ENCODE measurements at places on chromosomes 7 and 10.

DNA sequence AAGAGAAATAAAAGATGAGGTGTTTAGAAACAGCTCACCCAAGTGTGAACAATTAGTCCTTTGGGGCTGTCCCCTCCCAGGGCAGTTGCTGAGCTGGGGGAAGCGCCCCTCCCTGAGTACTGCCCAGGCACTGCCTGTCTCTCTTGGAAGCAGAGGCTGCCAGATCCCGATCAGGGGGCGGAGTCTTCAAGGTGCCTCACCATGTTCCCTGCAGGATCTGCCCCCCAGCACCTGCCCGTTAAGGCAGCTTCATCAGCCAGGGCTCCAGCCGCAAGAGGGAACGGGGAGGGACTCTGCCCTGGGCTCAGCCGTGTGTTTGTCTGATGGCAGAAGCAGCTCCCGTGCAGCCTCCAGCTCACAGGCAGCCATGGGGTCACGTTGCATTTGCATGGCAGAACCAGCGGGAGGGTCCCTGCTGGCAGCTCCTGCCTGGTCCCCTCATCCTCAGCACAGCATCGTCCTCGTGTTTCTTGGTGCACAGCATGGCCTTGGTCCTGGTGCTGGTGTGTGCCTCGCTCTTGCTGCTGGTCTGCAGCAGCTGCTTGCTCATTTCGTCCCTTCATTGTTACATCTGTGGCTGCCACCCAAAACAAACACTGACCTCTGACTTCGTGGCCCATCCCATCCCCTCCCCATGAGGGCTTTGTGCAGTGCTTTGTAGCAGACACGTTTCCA lies 10.7 kb upstream of the DPYSL4 start:
- no peak for DNase-seq

GRCh38 chr7:15561835-15562234 lies at the start of gene AGMO:
TSS of gene AGMO (minus strand) at chr7:15562015.
- no peak for DNase-seq

DNA sequence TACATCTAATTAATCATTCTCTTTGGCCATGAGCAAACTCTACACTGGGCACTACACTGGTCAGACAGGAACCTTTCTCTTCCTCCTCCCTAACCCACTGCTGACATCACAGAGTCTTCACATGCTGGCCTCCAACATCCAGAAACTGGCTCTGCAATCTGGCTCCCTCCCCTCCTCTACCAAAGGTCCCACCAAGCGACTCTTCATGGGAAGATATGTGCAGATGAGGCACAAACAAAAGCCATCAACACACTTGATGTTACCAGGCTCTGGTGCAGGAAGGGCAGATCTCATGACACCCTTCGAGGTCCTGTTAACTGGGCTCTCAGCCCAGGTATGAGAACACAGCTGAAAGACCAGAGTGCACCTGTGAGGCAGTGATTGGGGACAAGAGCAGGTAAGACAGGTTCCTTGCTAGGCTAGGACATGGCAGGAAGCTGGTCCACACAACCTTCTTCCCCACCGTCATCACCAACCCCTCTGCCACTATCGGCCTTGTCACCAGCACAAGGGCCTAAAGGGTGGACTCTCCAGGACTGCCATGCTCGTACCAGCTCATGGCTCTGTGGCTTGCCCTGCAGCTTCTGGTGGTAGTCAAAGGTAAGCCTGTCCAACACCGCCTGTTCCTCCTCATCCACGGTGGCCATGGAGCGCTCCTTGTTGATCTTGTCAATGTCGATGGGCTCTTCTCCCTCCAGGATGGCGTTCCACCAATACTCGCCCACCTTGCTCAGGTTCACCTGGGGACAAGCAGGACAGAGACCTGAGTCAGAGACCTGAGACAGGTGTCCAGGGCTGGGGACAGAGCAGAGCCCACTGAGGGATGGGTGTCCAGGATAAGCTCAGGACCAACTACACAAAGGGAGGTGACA lies 66.6 kb upstream of the CAMK2B start:
- no peak for DNase-seq

- DNase-seq = no peak
Observed at GRCh38 chr7:7687800-7688199, 30.6 kb downstream of the RPA3 start.

DNA sequence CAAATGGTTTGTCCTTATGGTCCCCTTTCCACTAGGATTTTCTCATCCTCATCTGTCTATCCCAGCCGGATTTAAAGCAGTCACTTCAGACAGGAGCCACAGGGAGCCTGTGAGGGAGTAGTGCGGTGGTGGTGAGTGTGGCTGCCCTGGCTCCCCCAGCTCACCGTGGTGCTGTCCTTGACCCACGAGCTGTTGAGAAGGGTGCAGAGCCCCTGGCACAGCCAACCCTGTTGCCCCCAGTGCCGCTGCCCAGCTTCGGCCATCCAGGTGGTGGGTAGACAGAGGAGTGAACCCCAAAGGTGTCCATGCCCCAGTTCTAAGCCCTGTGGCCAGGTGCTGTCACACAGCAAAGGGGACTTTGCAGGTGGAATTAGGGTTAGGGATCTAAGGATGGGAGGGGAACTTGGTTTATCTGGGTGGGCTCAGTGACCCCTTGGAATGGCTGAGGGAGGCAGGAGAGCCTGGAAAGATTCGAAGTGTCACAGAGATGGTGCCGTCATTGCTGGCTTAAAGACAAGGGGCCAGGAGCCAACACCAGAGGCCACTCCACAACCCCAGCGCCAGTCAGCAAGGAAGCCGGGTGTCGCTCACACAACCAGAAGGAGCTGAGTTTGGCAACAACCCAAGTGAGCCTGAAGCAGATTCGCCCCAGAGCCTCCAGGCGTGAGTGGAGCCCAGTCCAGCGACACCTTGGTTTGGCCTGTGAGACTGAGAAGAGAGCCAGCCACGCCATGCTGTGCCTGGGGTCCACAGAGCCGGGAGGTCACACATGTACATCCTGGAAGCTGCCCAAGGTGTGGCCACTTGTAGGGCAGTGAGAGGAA lies 142.4 kb downstream of the ADCY1 start:
- DNase-seq = no peak

- no peak for DNase-seq
Observed at GRCh38 chr10:115624448-115624847, 531.3 kb downstream of the ATRNL1 start.

GRCh38 chr10:63889803-63890202 lies 368.6 kb downstream of the REEP3 start:
- no peak for DNase-seq

GRCh38 chr10:62985807-62986600 lies 147.1 kb upstream of the NRBF2 start:
- DNase-seq = no peak

GRCh38 chr10:21681156-21681555 lies 147.1 kb downstream of the MLLT10 start:
- no peak for DNase-seq

Data from activated CD4-positive, alpha-beta T cell treated with anti-CD3 and anti-CD28 coated beads, Interleukin-2, amount 50 U/mL, for 48 hours (primary cell).